SK-MEL-5 (cell line): ENCODE measurements at places on chromosomes 11 and 22. TPM values are rescaled to one million over a fixed set of nuclear protein-coding genes. Genes with fewer than 3 reads are reported as not detected.
A peak's percentile ranks its signal among the peaks of the same experiment; 100 is the strongest.

DNA sequence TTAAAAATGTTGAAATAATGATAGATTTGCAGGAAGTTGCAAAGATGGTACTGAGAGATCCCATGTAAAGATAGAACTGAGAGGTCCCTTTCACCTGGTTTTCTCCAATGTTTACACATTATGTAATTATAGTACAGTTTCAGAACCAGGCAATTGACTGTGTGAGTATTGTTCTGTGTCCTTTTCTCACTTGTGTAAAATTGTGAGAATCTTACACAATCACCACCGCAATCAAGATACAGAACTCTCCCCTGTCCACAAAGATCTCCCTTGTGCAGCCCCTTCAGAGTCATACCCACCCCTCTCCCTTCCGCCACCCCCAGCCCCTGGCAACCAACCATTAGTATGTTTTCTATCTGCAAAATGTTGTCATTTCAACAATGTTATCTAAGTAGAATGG, 119.8 kb upstream of the NAV2 start:
- peak; percentile 6 for DNase-seq

- DNase-seq: no peak
These were observed 11.2 kb upstream of the TTLL12 start for GRCh38 chr22:43198126-43198525.

The HBB gene
- total RNA-seq: not detected in 2 replicates

- no peak for DNase-seq
These were observed 11.3 kb upstream of the MS4A7 start for GRCh38 chr11:60367009-60367408.
